Epithelial cell of umbilical artery (primary cell): ENCODE measurements at places on chromosomes 3 and 15. TPM values are rescaled to one million over a fixed set of nuclear protein-coding genes. Genes with fewer than 3 reads are reported as not detected.

Gene ZNF385D
- total RNA-seq, result under 0.01 TPM in 1 of 2 replicates, not detected in the other

Gene TNFSF10
- total RNA-seq, result 32.2 and 238 TPM in 2 replicates

Gene SEC11A
- total RNA-seq, result 315 and 352 TPM in 2 replicates

Gene EBLN2
- total RNA-seq, result 2.9 and 10.0 TPM in 2 replicates

Gene GATM
- total RNA-seq, result 0.32 and 1.4 TPM in 2 replicates

Gene UBA5
- 35.7 and 57.4 TPM in 2 replicates for total RNA-seq

Gene DUOX2
- total RNA-seq, result not detected in 2 replicates

Gene ZNF80
- not detected in 2 replicates for total RNA-seq

Gene GOLGA6L4
- 0.97 and 1.7 TPM in 2 replicates for total RNA-seq

Gene FRMD5
- total RNA-seq, result 23.1 and 29.0 TPM in 2 replicates

Gene ARHGAP11A
- total RNA-seq, result 23.1 and 25.4 TPM in 2 replicates

Gene PRR20G
- total RNA-seq, result not detected in 2 replicates

Gene SEMA4B
- 10.5 and 11.0 TPM in 2 replicates for total RNA-seq

Gene SLC15A2
- total RNA-seq, result under 0.01 TPM in 1 of 2 replicates, not detected in the other

Gene PLSCR2
- not detected in 2 replicates for total RNA-seq

Gene COX5A
- total RNA-seq, result 47.1 and 71.1 TPM in 2 replicates

Gene TJP1
- 71.6 and 76.0 TPM in 2 replicates for total RNA-seq

Gene TMEM39A
- 26.6 and 59.7 TPM in 2 replicates for total RNA-seq

Gene GNAT1
- total RNA-seq, result not detected in 2 replicates

Gene SLC38A3
- under 0.01 TPM in 1 of 2 replicates, not detected in the other for total RNA-seq

Gene AADACL2
- total RNA-seq, result not detected in 2 replicates

Gene SCAANT1
- not detected in 2 replicates for total RNA-seq

Gene RUVBL1
- total RNA-seq, result 108 and 122 TPM in 2 replicates

Gene PLSCR4
- 27.9 and 56.8 TPM in 2 replicates for total RNA-seq

Gene LEKR1
- 0.32 TPM in 1 of 2 replicates, not detected in the other for total RNA-seq

Gene LRRIQ4
- total RNA-seq, result not detected in 2 replicates

Gene MCF2L2
- total RNA-seq, result 1.2 and 1.3 TPM in 2 replicates

Gene SCN11A
- under 0.01 TPM in 1 of 2 replicates, not detected in the other for total RNA-seq

Gene MUC4
- total RNA-seq, result under 0.01 TPM in 1 of 2 replicates, not detected in the other

Gene SLC9C1
- total RNA-seq, result not detected in 2 replicates

Gene GBE1
- 137 and 141 TPM in 2 replicates for total RNA-seq

Gene C3orf22
- not detected in 2 replicates for total RNA-seq
